ENCODE measurements at places on chromosomes 4 and X.
A peak's percentile ranks its signal among the peaks of the same experiment; 100 is the strongest.

DNA sequence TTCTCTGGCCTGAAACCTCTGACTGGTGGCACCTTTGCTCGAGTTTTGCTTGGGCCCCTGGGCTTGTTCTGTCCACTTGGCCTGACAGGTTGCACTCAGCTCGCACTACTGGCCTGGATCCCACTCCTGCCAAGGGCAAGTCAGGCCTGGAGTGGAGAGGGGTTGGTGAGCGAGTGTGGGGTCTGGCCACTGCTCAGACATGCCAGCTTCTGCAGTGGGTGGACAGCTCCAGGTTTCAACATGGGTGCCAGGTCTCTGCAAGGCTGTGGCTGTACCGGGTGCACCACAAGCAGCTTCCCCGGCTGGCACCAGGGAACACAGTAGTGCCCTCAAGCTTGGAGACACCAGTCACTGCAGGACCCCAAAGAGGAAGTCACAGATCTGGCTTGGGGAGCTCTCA lies 91.6 kb upstream of the CXorf51A start:
- no peak for DNase-seq

GRCh38 chrX:43835559-43835958 lies 46.7 kb downstream of the MAOB start:
- DNase-seq: no peak

GRCh38 chr4:5974321-5974720 lies 43.9 kb downstream of the C4orf50 start:
- DNase-seq: no peak

- peak; percentile 16 for DNase-seq
Measured at GRCh38 chr4:107115185-107115847, 79.2 kb upstream of the DKK2 start.

DNA sequence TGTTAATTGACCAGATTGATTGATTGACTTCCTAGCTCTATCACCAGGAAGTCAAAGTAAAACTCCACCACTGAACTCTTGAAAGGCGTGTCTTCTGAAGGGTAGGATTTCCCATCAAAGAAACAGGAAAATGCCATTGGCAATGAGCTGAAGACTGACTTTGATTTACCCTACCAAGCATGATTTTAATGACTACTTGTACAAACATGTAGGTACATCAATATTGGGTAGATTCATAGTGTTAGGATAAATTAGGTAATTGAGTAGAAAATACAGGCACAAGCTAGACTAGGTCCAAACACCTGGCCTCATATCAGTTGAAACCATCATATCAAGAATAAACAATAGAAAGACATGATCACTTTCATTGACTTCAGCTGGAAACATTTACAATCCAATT lies 53.2 kb upstream of the ATXN3L start:
- DNase-seq: no peak

DNA sequence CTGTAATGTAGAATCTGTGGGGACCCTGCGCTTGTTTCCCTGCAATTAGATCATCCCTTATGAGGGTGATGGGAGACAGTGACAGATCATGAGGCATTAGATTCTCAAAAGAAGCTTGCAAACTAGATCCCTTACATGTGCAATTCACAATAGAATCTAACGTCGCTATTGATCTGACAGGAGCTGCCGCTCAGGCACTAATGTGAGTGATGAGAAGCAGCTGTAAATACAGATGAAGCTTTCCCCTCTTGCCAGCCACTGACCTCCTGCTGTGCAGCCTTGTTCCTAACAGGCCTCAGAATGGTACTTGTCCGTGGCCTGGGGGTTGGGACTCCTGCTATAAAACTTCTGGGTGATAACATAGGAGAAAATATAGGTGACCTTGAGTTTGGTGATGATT lies 1076.8 kb downstream of the PDHA2 start:
- no peak for DNase-seq

GRCh38 chr4:930827-931193 lies 1.3 kb downstream of the GAK start:
- DNase-seq: no peak

GRCh38 chr4:1459081-1459721 lies 53.0 kb upstream of the NKX1-1 start:
- DNase-seq: no peak

DNA sequence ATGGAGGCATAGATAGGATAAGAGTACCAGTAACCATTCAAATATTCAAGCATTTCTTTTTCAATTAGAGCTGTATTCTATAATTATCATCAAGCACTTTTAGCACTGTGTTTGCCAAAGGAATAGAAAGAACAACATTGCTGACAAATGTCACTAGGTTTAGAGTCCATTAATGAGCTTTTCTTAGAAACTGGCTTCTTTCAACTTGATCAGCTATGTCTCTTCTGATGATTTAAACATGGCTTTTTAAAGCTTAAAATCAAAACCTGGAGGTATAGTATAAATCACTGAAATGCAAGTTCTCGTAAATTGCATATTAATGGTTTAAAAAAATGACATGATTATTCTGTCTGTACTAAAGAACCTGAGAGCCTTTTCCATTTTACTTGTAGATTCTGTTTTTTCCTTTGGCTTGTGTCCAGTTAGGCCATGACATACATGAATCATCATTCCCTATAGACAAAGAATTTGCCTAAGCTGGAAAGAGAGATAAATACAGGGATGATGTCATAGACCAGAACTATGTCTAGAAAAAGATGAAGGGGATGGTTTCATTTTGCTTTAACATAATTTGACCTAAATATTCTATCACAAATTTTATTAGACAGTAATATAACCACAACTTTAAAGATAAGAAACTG lies 340.1 kb upstream of the CTSO start:
- DNase-seq: no peak

DNA sequence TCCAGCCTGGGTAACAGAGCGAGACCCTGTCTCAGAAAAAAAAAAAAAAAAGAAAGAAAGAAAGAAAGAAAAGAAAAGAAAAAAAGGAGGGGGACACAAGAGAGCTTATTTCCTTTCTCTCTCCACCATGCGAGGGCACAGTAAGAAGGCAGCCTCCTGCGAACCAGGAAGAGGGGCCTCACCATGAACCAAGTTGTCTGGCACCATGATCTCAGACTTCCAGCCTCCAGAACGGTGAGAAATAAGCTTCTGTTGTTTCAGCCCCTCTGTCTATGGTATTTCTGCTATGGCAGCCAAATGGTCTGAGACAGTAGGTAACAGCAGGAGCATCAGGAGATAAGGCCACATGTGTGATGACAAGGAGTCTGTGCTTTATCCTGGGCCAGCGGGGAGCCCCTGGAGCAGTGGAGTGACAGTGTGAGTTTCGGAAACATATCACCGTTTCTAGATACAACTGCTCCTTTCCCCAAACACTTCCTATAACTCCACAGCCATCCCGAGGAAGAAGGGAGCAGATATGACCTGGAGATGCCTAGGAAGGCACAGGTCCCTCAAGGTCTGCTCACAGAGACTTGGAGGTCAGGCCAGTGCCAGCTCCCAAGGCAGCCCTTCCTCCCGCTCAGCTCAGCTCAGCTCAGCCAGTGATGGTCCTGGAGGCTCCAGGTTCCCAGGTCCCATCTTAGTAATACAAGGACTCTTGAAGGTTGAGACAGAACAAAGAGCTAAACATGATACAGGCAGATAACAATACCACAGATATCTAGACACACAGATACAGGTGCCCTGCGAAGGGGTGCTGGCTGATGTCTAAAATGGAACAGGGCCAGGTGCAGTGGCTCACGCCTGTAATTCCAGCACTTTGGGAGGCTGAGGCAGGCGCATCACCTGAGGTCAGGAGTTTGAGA lies 17.7 kb downstream of the JAKMIP1 start:
- no peak for DNase-seq

DNA sequence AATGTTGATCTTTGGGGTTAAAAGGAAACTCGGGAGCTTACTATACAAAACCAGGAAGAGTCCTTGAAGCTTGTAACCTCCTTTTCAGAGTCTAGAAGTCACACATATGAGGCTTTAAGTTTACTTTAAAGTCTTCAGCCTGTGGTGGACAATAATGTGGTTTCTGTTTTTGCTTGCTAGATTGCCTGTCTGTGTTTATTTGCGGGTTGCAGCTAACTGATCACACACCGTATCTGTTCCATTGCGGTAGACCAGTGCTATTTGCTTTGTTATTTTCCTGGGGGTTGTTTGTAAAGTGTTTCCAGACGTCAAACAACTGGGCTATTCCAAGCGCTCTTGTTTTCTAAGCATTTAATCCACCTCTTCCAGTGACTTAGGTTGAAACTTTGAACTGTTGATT lies 143.0 kb upstream of the GYPA start:
- no peak for DNase-seq

DNA sequence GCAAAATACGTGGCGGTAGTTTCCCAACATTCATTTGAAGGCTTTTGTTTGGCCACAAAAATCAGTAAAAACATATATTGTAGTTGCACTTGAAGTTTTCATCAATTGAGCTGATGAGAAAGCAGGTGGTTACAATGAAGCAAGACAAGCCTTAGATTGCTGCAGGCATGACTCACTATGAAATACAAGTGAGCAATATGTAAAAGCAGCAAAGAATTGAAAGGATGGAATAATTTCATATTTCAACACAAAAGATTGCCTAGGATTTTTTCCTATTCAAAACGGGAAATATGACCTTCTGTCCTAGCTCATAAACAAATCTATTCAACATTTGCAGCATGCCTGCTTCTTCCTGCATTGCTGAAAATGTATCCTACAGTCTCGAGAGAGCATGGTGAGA lies 190.9 kb upstream of the BANK1 start:
- DNase-seq: no peak

DNA sequence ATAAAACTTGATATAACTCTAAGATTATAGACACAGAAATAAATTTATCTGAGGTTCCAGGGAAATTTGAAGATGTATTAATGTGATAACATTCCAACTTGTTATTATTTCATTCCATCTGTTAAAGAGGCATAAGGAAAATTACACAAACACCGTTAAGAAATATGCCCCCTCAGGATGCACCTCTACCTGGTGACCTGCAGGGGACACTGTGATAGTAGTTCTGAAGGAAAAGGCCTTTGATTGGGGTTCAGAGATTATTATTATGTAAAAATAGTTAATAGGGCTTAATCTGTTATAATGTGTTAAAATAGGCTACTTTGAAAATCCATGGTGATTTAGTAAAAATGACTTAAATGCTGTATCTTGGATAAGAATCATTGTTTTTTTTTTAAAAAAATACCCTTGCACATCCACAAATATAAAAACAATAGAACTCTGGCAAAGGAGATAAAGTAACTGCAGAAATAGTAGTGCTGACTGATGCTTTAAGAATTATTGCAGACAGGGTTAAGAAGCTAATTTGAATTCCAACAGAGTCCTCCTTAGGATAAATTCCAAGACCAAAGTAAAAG lies 6.1 kb upstream of the ABRAXAS1 start:
- peak; percentile 11 for DNase-seq

- DNase-seq: no peak
Measured at GRCh38 chr4:33940281-33940680, 2304.0 kb downstream of the ARAP2 start.

- peak; percentile 44 for DNase-seq
Measured at GRCh38 chrX:45824471-45824870, 623.8 kb upstream of the DIPK2B start.

- no peak for DNase-seq
Measured at GRCh38 chr4:66920514-66920913, 624.8 kb downstream of the CENPC start.

DNA sequence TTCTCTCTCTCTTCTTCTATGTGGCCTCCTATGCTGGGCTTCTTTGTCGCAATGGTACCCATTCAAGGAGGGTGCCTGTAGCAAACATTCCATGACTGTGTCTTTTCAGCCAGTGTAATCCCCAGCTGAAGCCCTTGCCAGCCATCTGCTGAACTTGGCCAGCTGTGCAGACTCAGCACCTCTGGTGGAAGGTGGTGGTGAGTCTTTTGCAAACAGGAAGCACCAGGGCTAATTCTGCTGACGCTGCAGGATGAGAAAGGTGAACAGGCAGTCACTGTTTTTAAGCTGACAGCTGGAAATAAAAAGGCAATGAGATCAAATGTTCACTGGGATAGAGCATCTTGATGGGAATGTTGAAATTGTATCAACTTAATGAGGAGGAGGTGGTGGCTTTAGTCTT lies 298.7 kb upstream of the CLNK start:
- DNase-seq: no peak

Measured in cerebellar cortex (tissue), 1 donor.